ENCODE measurements at places on chromosomes 5 and 9.

- DNase-seq, result no peak
Observed at GRCh38 chr9:78566521-78566920, 269.6 kb downstream of the PSAT1 start.

GRCh38 chr5:153823036-153823435 is 215.7 kb downstream of the FAM114A2 start:
- no peak for DNase-seq

DNA sequence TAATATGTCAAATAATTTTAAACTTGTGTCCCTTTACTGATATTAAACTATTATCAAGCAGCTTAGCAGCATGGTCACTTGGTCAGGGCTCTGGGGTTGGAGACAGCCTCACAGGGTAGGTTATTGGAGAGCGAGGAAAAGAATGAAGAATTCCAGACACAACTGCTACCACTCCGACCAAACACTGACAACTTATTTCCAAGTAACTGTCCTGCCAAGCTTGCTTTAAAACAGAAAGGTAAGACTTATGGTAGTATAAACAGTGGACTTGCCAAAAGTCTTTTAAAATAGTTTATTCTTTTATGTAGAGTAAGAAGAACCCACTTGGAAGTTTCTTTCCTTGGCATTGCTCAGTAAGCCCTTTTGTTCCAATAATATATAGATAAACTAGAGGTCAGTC is 364.1 kb downstream of the DEPDC1B start:
- DNase-seq, result no peak

GRCh38 chr9:90870621-90871326 is 69.2 kb downstream of the SYK start:
- no peak for DNase-seq

DNA sequence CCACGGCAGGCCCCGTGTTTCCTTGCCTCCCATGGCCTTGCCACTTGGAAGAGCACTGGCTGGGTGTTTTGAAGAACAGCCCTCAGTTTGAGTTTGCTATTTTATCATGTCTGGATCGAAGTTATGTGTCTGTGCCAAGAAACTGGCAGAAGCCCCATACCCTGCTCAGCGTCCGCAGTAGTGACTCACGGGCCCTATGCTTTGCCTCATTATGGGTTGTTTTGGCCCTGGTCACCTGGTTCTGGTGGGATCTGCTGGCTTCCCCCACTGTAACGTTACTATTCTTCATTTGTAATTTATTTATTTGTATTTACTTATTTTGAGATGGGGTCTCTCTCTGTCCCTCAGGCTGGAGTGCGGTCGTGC is 42.3 kb upstream of the NKD2 start:
- no peak for DNase-seq

GRCh38 chr5:134957920-134958608 is 9.6 kb upstream of the CATSPER3 start:
- DNase-seq, result no peak

- no peak for DNase-seq
Observed at GRCh38 chr5:3265131-3265885, 330.3 kb upstream of the IRX1 start.

GRCh38 chr5:171578829-171579491 is 159.5 kb downstream of the FGF18 start:
- DNase-seq, result no peak

GRCh38 chr9:2741441-2742158 is 24.3 kb downstream of the KCNV2 start:
- no peak for DNase-seq

GRCh38 chr9:101176384-101176783 is 147.9 kb downstream of the PLPPR1 start:
- no peak for DNase-seq

DNA sequence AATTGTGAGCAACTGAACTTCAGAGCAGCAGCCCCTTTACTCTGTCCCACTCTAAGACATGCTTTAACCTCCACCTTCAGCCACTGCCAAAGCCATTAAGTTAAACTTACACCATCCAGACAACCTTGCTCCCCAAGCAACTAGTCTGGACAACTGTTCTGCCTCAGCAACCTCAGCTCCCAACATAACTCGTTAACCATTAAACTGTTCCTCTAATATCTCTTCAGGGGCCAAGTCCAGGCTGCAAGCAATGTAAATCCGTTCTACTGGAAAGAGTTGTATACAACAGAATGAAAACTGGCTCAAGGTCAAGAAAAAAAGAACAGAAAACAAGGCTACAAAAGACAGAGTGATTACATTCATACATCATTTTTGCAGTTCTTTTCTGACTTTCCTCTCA is 131.7 kb upstream of the TARS1 start:
- no peak for DNase-seq

DNA sequence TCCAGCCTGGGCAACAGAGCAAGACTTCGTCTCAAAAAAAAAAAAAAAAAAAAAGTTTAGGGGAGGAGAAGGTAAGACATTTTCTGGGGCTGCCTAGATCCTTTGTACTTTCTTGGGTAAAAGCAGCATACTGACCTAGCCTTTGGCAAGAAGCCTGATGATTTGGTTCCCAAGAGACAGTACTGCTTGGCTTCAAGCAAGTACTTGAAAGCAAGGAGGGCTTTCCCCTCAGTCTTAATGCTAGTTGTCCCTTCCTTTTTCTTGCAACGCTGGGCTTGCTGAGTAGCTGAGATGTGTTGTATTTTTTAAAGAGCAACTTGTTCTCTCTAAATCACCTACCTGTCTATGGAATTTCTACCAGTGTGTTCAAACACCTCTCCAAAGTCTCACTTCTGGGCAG is 76.2 kb downstream of the INSYN2B start:
- no peak for DNase-seq

DNA sequence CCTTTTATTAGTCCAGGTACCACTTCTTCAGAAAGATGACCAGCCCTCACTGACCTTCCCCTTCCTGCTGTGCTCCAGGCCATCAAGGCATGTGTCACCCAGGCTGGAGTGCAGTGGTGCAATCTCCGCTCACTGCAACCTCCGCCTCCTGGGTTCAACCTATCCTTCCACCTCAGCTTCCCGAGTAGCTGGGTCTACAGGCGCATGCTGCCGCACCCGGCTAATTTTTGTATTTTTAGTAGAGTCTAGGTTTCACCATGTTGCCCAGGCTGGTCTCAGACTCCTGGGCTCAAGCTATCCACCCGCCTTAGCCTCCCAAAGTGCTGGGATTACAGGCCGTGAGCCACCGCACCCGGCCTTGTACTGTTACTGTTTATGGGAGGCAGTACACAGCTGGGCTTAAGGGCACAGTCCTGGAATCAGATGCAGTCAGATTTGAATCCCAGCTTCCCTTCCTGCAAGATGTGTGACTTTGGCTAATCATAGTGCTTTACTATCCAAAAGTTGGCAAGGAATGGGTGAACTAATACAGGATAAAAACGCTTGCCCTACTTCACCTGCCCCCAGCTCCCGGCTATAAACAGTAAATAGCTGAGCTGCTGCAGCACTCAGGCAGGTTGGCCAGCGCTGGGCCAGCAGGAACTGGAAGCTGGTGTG is 483 bp upstream of the EIF4EBP3 start:
- no peak for DNase-seq

DNA sequence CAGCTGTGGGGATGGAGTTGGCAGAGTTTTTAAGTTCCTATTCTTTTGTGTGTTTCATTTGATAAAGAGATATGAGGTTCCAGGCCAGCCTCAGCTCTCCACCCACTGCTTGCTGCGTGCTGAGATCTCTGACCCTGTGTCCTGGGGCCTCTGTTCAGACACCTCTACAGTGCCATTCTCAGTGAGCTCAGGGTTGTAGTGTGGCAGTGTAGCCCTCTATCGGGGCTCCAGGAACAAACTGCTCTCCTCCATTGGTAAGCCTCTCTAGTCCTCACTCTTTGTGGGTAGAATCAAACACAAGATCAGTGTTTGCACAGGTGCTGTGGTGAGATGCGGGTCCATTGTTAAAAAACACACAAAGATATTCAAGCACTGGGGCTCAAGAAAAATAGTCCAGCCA is 386.6 kb upstream of the RPS23 start:
- no peak for DNase-seq

DNA sequence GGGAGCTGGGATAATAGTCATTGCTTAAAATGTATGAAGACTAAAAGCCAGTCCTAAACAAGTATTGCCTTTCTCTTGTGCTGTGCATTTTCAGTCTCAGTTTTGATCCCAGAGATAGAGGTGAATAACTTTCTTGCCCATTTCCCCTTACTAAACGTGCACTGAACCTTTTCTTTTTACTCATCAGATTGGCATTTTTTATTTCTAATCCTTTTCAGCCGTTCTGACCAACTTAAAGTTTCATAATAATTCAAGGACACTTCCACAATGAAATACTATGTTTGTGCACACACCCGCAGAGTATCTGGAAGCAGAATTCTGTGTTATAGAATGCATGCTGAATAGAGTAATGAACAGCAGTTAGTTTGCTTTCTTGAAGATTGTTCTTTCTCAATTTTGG is 343.6 kb downstream of the LRRC70 start:
- DNase-seq, result no peak

DNA sequence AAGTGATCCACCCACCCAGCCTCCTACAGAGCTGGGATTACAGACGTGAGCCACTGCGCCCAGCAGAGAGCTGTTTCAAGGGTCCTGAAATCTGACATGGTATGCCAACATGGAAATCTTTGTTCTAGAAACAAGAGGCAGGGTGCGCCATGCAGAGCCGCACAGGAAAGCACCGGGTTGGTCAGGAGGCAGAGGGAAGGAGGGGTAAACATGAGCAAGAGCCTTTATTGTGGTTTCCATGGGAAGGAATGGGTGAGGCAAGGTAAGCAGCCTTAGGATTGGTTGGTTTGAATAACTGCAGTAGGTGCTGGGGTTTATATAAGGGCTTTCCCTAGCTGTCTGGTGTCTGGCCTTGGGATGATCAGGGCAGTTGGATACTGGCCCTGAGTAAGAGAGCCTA is 5.5 kb upstream of the EXOSC2 start:
- no peak for DNase-seq

- no peak for DNase-seq
Observed at GRCh38 chr5:107135391-107135790, 535.3 kb downstream of the EFNA5 start.

- DNase-seq, result no peak
Observed at GRCh38 chr5:1445313-1445688, at the start of gene SLC6A3. Gene SLC6A3 (minus strand): TSS chr5:1445440. CDS start chr5:1443197, 2,243 bp downstream.

DNA sequence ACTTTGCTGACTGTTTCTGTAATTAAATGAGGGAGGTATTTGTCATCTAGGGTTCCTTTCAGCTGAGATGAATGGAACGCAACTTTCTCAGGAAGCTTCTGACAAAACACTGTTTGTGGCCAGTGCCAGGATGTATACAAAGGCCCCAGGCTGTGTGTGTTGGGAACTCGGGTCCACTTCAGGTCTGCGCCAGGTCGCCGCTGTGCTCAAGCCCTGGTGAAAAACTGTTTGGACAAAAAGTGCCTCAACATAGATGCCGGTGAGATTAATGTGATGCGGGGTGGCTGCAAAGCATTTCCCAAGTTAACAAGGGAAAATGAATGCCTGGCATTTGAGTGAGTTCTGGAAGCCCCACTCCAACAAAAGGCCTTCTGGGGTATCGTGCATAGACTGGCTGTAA is 156.4 kb downstream of the GABBR2 start:
- DNase-seq, result no peak

- DNase-seq, result no peak
Observed at GRCh38 chr9:69036309-69036708, 757 bp downstream of the FXN start.

GRCh38 chr5:150155258-150156026 is at the start of gene PDGFRB:
Gene PDGFRB (minus strand): TSS chr5:150155845. CDS start chr5:150137047, 18,798 bp downstream.
- no peak for DNase-seq

- DNase-seq, result no peak
Observed at GRCh38 chr5:96176022-96176421, 214.4 kb upstream of the ELL2 start.

DNA sequence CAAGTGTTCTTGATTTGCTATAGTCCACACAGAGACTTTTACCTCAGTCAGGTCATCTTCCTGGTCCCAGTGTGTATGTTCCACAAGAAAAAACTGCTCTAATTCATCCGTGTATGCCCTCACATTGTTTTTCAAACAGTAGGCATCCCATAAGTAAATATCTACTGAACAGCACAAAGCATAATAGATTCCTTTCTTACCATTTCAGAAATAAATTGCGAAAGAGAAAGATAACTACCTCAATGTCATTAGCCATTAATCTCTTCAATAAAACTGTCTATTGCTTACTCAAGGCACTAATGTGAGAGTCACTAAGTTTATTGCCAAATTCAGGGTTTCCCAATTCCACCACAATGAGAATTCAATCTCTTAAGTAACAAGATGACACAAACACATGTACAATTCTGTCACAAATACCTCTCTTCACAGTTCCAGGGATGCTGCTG is 9.6 kb downstream of the FBXW2 start:
- no peak for DNase-seq

GRCh38 chr9:69433392-69433791 is 108.4 kb downstream of the ENTREP1 start:
- no peak for DNase-seq

- DNase-seq, result no peak
Observed at GRCh38 chr5:138937392-138938387, 62.6 kb upstream of the LRRTM2 start.

DNA sequence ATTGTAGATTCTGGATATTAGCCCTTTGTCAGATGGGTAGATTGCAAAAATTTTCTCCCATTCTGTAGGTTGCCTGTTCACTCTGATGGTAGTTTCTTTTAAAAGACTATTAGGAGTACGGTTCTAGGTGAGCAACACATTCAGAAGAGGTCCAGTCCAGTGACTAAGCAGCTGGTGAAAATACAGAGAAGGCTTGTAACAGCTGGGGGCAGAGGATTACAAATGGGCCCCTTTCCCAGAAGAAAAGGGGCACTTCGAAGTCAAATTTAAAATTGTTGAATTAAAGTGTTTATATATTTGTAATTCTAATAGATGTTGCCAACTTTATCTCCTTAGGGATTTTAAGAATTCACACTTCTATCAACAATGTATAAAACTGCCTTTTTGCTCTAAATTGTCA is 720.5 kb downstream of the TLE4 start:
- no peak for DNase-seq

DNA sequence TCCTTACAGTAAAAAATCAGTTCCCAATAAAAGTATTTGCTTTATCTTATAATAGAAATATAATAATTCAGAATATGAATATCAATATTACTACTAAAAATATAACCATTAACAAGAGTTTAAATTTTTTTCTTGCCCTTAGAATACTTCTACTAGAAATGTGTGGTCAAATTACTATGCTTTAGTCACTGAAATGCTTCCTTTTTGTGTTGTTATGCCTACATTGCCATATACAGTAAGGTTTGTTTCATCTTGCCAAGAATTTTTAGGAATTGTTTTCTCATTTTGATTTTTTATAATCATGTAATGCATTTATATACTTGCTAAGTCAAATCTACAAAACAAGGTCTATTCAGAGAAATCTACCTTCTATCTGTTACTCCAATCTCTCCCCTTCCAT is 181.7 kb downstream of the CDK5RAP2 start:
- DNase-seq, result no peak

- no peak for DNase-seq
Observed at GRCh38 chr9:124062172-124062571, 50.6 kb downstream of the LHX2 start.
